ENCODE measurements at places on chromosomes 11 and 22.

GRCh38 chr11:2208691-2209369 lies 37.2 kb upstream of the TH start:
- DNase-seq: no peak

DNA sequence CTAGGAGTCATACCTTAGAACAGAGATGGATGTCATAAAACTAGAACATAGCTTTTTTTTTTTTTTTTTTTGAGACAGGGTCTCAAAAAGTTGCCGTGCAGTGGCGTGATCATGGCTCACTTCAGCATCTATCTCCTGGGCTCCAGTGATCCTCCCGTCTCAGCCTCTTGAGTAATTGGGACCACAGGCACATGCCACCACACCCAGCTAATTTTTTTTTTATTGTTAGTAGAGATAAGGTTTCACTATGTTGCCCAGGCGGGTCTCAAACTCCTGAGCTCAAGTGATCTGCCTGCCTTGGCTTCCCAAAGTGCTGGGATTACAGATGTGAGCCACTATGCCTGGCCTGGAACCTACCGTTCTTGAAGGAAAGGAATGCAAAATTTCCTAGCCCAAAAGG lies 8.8 kb upstream of the CEP295 start:
- DNase-seq: no peak

DNA sequence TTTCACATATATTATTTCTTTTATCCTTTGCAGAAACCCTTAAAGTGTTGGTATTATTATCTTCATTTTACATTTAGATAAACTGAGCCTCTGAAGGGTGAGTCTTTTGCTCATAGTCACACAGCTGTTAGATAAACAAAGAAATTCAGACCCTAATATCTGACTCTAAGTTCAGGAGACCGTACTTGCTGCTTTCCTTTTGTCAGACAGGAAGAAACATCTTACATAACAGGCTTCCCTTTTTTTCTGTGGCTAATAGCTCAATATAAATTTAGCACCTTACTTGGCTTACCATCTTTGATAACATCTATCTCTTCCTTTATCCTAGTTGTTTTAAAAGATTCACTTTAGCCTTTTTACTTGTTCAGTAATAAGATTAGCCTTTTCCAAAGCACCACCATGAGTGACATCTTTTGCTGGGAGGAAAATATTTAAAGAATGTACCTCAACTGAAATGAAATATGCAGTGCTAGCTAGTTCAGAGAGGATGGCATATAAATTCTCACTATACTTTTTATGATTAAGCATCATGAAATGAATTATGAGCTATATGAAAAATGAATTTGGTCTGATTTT lies 128.6 kb downstream of the WNT11 start:
- DNase-seq: no peak

DNA sequence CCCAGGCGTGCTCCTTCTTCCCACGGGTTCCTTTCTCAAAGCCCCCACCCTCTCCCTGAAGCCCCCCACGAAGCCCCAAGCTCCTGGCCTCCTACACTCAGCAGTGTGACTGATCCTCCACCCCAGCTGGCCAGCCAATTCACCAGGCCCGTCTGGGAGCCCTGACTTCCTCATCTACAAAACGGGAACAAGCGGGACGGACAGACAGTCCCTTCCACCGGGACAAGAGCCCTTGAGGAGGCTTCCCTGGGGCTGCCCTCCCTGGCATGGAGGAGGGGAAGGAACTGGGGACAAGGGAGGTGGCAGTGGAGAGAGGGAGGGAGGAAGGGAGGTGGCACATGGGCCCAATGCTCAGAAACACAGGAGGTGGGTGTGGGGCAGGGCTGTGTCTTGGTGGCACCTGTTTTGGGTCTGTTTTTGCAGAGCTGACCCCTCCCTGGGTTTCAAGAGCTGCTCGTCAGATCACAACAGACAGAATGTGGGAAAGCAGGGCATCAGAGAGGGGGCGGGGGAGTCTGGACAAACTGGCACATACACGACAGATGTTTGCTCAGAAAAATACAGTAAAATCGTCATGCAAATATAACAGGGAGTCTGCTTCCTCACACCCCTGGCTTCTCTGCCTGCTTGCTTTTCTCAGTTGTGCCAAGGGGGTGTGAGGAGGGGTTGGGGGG lies 56.8 kb downstream of the ELFN2 start:
- DNase-seq: no peak

GRCh38 chr11:10856689-10857458 lies 979 bp downstream of the ZBED5 start:
- no peak for DNase-seq

DNA sequence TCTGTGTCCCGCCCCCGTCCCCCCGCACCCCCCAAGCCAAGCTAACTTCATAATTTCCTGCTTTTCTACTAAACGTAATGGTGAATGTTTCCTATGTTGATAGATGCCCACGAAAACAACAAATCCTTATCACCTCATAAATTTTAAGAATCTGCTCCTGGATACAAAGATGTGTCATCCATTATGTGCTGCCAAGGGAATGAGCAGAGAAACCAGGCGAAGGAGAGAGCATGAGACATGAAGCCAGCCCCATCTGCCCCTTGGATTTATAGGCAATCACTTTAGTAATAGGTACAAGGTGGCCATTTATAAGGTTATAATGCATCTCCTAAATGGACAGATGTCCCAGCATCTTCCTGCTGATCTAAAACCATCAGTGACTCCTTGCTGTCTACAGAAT lies 30.3 kb downstream of the LAYN start:
- no peak for DNase-seq

GRCh38 chr11:34519595-34520235 lies 6.1 kb upstream of the ELF5 start:
- DNase-seq: no peak

DNA sequence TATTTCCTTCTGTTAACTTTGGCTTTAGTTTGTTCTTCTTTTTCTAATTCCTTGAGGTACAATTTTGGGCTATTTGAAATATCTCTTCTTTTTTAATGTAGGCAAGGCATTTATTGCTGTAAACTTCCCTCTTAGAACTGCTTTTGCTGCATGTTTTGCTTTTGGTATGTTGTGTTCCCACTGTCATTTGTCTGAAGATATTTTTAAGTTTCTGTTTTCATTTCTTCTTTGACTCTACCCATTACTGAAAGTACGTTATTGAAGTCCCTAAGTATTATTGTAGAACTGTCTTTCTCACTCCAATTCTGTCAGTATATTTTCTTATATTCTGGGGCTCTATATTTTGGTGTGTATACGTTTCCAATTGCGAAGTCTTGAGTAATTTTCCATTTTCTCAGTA lies 77.9 kb downstream of the KCNQ1OT1 start:
- no peak for DNase-seq

DNA sequence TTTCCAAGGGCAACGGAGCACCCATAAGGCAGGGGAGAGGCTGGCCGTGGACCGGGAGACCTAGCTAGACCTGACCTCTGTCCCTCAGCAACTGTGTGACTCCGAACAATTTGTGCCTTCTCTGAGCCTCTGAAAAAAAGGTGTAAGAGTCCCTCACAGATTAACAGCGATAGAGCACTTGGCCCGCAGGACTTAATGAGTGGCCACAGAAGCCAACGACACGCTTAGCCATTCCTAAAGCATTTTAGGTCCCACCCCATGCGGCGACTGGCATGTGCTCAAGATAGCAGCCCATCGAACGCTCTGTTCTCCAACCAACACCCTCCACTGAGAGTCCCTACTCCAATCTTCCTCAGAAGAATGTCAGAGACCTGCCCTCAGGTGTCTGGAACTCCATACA lies 1.5 kb downstream of the SULT4A1 start:
- no peak for DNase-seq

GRCh38 chr11:112013497-112014164 lies 11.6 kb upstream of the DLAT start:
- DNase-seq: no peak

DNA sequence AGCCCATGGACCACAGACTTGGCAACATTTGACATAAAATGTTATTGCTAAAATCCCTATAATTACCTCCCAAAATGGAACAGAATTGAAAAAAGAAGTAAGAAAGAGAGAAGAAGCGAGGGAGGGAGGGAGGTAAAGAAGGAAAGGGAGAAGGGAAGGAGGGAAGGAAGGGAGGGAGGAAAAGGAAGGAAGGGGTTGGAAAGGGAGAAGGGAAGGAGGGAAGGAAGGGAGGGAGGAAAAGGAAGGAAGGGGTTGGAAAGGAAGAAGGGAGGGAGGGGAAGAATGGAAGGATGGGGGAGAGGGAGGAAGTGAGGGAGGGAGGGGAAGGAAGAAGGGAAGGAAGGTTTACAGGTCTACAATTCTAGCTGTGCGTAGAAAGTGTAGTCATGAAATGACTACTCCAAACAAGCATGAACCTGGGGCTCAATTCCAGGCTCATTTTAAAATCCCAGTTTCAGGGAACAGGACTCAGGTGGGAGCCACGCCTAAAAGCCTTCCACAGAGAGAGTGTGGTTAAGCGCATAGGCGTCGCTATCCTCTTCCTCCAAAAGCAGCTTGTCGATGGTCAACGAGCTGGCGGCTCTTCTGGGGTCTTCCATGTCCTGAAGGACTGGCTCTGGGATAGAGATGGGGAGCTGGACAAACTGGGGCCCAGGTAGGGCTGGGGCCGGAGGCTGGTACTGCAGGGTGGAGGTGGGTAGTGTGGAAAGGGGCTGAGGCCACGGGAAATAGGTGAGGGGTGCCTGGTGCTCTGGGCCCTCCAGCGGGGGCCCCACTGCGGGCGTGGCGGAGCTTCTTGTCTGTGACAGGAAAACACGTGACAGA lies 25.1 kb downstream of the POU2AF1 start:
- DNase-seq: no peak

- no peak for DNase-seq
These were observed 5.3 kb downstream of the BDNF start for GRCh38 chr11:27694992-27695391.

DNA sequence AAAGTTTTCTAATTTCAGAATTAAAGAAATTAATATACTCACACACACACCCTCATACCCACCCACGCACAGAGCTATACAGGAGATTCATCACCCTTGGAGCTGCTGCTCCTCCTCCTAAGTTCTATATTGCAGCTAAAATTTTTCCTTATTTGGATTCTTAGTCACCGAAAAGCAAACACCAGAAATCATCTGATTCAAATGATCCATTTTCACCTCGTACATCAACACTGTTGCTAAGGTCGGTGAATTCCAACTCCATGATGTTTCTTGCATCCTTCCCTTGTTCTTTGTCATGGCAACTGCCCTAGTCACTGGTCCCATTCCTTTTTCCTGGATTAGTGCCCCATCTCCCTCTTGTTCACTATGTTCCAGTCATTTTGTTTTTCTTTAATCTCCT lies 286.2 kb downstream of the GRM5 start:
- DNase-seq: peak; percentile 53

DNA sequence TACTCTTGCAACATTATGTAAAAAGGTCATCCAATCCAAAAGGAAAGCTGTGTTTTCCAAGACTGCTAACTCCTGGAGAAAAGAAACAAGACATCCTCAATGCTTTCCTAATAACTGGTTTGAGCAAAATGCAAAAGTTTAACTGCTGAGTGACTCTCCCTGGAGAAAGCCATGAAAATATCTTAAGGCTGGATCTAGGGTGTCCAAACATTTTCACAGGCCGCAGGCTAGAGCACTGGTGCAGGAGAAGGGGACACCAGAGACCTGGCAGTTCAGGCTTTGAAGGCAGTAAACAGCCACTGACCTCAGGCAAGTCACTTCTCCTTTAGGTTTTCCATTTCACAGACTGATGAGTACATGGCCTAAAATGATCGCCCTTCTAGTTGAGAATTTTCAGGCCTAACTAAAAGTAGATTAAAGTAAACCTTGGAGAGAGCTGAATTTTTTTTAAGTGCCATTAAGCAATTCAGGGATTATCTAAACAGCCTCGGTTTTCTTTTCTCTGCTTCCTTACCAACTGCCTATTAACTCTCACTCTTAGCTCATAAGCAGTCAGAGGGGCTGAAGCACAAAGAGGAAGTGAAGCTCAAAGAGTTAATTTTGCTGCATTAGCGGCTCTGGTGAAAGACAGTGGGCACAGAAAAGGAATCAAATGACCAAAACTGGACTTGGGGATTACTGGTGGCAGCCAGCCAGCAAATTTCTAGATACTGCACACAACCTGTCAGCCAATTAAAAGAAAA lies 2.3 kb downstream of the CHKA start:
- no peak for DNase-seq

DNA sequence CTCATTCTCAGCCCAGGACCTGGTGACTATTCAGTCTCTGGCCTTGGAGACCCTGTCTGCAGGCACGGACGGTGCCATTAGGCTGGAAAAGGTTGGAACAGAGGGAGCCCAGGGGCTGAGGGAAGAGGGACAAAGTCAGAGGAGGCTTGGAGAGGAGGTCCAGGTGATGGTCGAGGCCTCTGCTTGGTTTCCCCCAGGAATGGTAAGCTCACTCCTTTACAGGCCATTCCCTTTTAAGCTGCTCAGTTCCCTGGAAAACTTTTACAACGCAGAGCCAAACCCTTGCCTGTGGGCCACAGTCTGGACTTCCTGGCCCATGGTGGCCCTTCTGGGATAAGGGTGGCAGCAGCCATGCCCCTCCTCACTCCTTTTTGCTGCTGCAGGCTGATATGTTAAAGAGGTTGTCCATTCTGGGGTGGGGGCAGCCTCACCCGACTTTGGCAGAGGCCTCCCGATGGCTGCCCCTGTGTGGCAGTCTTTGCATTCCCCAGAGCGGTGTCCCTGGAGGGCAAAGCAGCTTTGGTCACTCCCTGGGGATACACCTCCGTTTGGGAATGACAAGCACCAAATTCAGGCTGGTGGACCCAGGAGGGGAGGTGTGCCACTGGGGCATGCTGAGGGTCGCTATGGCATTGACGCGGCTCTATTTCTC lies 34.0 kb upstream of the RFPL3 start:
- DNase-seq: no peak

DNA sequence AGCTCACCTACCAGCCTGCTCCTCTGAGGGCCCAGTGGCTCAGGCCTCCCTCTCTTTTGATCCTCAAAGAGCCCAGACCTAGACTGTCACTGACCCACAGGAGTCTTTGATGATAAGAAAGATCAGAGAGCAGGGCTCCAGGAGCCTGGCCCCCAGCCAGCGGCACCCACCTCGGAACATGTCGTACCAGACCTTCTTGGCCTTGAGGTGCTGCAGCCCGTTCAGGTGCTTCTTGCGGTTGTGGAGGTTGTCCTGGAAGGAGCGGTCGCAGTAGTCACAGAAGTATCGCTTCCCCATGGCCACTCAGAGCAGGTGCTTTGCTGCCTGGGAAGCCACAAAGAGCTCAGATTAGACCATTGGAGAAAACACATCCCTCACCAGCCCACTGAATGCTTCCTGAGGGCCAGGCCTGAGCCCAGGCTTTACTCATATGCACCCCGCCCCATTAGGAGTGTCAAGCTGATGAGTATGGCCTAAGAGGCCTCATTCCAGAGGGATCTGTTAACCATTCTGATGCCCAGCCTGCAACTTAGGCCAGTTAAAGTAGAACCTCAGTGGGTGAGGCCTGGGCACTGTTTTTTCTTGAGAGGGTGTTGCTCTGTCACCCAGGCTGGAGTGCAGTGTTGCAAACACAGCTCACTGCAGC lies 18.4 kb downstream of the ZMAT5 start:
- DNase-seq: no peak

GRCh38 chr22:36301384-36301828 lies 48.5 kb downstream of the APOL1 start:
- peak; percentile 33 for DNase-seq

- DNase-seq: no peak
These were observed 494.6 kb upstream of the LRRC4C start for GRCh38 chr11:41954034-41954433.

- DNase-seq: no peak
These were observed 11.1 kb upstream of the POU2F3 start for GRCh38 chr11:120228794-120229384.
